Left ventricle myocardium inferior (tissue), 1 donor: ENCODE measurements at places on chromosomes 5 and 9.

DNA sequence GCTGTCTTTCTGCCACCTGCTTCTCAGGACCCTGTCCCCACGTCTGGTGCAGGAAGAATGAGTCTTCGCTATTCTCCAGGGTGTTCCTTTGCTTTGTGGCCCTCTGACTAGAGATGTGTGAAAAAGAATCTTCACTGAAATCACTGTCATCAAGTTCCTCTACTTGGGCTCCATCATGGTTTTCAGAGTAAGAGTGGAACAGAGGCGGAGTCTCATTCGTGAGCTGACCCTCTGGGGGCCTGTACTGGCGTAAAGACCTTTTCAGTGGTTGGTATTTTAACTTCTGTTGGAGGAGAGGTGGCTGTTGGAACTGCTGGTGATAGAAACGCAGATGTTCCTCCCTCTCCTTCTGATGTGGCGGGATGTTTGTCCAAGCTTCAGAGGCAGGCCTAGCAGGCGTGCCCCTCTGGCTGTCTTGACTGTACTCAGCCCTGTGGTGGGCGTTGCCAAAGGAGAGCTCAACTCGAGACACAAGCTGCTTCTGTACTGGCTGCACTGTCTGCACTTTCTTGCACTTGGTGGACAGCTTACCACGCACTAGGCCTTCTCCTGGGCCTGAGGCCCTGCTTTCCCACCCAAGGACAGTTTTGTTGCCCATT, 72.0 kb downstream of the KIF24 start:
- DNase-seq: peak; percentile 69

- DNase-seq: no peak
Observed at GRCh38 chr5:111741278-111741677, 15.7 kb downstream of the NREP start.

DNA sequence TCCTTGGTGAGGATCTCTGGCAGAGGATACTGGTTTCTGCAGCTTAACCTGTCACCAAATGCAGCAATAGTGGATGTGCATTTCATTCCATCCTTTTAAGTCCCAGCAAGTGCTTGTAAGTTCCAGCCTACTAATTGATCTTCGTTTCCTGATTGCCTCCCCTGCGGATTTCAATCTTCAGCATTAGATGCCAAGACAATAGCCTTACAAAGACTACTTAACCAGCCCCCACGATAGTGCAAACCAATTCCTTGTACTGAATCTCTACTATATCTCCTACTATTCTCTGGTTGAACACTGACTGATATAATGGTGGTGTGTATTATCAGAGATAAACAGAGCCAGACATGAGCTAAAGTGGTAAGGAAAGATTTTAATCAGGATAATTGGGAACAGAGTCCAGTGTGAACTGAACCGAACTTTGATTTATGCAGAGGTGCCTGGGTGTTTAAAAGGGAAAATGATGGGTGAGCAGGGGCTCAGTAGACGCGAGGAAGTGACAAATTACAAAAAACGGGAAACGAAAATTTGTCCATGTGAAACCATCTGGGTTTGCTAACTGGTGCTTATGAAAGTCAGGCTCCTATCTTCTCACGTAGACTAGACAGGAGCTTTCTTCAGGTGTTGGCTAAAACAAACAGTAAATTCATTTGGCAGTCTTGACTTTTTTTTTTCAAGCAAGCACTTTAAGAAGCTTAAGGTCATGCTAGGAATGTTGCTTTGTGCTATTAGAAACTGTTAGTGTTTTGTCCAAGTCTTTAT, 106.9 kb upstream of the ST8SIA4 start:
- no peak for DNase-seq

DNA sequence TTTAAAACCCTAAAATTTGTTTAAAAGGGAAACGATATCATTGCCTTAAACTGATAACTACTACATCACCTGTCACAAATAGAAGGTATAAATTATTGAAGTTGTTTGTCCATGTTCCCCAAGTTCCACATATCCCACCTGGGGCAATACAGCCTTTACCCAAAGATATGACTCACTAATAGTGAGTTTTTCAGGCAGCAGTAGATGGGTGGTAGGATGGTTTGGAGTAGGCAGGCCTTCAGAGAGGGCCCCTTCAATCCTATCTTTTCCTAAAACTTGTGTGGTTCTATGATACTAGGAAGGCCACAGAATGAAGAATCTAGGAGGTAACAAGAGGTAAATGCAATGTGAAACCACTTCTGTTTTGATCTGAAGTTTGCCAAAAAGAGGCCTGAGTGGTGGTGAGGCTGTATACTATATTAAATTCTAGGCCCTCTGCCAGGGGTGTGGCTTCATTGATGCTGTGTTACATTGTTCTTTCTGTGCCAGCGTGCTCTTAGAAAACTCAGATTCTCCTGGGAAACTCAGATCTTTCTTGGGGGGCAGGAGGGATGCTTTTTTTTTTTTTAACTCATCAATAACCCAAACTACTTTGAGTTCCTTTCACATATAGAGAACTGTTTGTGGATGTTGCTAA, 7.2 kb downstream of the CYSTM1 start:
- DNase-seq: no peak

GRCh38 chr5:174384509-174384947, 339.0 kb downstream of the NSG2 start:
- DNase-seq: no peak
